ENCODE measurements at places on chromosomes 3 and 15.

GRCh38 chr15:72271221-72271620, 1.1 kb downstream of the PARP6 start:
- no peaks in the 10 kb centered on the region for H3K27me3 ChIP-seq
- DNase-seq: no peak
- H3K36me3 ChIP-seq: peaks cover 16% of the 10 kb centered on the region
- peaks cover 33% of the 10 kb centered on the region for H3K4me1 ChIP-seq

DNA sequence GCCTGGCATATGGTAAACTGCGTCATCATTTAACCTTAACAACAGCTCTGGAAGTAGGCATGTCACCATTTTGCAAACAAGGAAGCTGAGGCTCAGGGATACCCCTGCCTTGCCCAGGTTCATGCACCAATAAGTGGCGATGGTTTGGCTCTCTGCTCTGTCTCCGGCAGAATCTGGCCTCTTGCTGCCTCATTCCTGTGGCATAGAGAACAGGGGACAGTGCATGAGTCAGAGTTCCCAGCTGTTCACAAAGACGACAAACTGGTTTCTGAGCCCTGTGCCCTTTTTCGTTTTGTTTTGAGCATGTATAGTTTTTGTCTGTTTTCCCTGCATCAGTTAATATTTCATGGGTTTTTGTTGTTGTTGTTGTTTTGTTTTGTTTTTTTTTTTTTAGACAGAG, 236.8 kb downstream of the OPA1 start:
- H3K4me1 ChIP-seq: no peaks in the 10 kb centered on the region
- H3K36me3 ChIP-seq: no peaks in the 10 kb centered on the region
- no peaks in the 10 kb centered on the region for H3K27me3 ChIP-seq

GRCh38 chr15:67766968-67767367, 58.3 kb upstream of the SKOR1 start:
- H3K4me3 ChIP-seq: no peak overlapping the region
- no peaks in the 10 kb centered on the region for H3K36me3 ChIP-seq
- no peak for DNase-seq
- peaks cover 15% of the 10 kb centered on the region for H3K4me1 ChIP-seq
- H3K27ac ChIP-seq: no peak overlapping the region

DNA sequence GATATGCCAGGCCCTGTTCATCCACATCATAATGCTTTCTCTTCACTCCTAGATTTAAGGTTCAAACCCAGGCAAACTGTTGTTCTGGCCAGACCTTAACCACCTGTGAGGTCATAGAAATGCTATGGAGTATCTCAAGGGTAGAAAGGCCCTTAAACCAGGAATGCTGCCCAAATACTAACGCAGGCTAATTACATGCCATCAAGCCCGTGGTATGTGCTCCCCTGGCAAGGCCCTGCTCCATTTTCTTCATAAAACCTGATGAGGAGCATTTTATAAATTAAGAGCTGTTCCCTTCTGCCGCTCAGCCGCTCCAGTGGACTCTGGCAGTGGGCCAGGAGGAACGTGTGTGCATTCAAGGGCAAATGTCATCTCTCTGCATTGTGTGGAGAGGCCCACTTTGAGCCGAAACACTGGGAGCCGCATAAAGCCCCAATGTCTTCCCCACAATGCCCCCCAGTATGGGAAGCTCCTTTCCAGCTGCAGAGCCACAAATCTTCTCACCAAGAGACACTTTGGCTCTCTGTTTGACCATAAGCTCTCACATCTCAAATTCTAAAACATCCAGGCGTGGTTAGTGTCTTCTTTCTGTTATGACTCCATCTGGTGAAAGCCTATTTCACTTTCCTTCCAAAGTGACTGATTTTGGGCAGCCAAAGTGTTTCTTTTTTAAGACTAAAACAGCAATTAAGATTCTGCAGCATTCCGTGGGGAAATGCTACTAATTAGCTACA, 210.8 kb upstream of the NR2E3 start:
- no peak for DNase-seq
- H3K4me1 ChIP-seq: no peaks in the 10 kb centered on the region
- H3K27me3 ChIP-seq: no peaks in the 10 kb centered on the region
- H3K4me3 ChIP-seq: no peak overlapping the region
- H3K27ac ChIP-seq: no peak overlapping the region

- H3K36me3 ChIP-seq: no peaks in the 10 kb centered on the region
- H3K4me1 ChIP-seq: no peaks in the 10 kb centered on the region
- no peak overlapping the region for H3K27ac ChIP-seq
- DNase-seq: no peak
Measured at GRCh38 chr3:94433811-94434210, 370.9 kb downstream of the NSUN3 start.

DNA sequence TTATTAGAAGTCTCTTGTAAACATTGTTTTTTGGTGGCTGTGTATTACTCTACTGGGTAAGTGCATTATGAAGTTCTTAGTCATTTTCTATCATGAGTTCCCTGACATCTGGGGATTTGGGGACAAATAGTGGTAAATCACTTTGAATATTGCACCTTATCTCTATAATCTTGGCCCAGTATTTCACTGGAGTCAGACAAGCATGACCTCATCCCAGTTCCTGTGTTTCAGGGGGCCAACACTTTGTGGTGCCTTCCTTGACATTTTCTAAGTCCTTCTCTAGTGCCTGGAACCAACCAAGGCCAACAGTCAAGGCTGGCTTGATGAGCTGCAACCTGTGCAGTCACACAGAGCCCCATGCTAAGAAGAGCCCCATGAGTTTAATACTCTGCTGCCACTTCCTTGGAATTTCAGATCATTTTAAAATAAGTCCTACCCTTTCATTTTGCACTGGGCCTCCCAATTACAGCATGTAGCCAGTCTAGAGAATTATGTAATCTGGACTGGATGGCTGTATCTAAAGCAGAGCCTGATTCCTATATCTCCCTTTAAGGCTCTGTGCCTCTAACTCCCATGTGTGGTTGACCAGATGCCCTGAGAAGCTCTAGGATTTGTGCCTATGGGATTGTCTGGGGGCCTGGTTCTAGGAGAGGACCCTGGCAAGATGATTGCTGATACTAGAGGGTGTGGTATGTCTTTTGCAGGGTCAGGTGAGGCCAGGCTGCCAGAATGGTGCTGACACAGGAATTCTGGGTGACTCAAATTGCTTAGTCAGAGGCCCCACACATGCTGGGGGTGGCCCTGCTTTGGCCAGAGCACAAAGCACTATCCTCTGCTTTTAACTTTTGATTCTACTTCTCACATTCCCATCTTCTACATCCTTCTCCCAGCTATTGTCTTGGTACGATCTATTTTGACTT, 319.6 kb upstream of the TBC1D5 start:
- no peaks in the 10 kb centered on the region for H3K36me3 ChIP-seq
- H3K27me3 ChIP-seq: no peaks in the 10 kb centered on the region
- no peak overlapping the region for H3K27ac ChIP-seq
- no peaks in the 10 kb centered on the region for H3K4me1 ChIP-seq
- no peak overlapping the region for H3K4me3 ChIP-seq
- no peak for DNase-seq

- H3K27ac ChIP-seq: no peak overlapping the region
- H3K4me3 ChIP-seq: no peak overlapping the region
- H3K4me1 ChIP-seq: no peaks in the 10 kb centered on the region
- DNase-seq: no peak
- H3K27me3 ChIP-seq: no peaks in the 10 kb centered on the region
Measured at GRCh38 chr3:33940149-33940548, 141.7 kb downstream of the PDCD6IP start.

GRCh38 chr3:106829206-106829605, 548.0 kb upstream of the CCDC54 start:
- no peak overlapping the region for H3K4me3 ChIP-seq
- DNase-seq: no peak
- H3K4me1 ChIP-seq: no peaks in the 10 kb centered on the region
- no peaks in the 10 kb centered on the region for H3K36me3 ChIP-seq
- H3K27ac ChIP-seq: no peak overlapping the region

GRCh38 chr3:60542995-60543394, 708.3 kb downstream of the FHIT start:
- DNase-seq: no peak
- no peak overlapping the region for H3K4me3 ChIP-seq
- no peaks in the 10 kb centered on the region for H3K4me1 ChIP-seq
- no peaks in the 10 kb centered on the region for H3K36me3 ChIP-seq

- no peak for DNase-seq
- H3K27ac ChIP-seq: no peak overlapping the region
Measured at GRCh38 chr3:70064194-70064779, 64.8 kb downstream of the SAMMSON start.

- H3K4me1 ChIP-seq: no peaks in the 10 kb centered on the region
- no peak overlapping the region for H3K27ac ChIP-seq
- no peak overlapping the region for H3K4me3 ChIP-seq
- no peak for DNase-seq
- no peaks in the 10 kb centered on the region for H3K27me3 ChIP-seq
- no peaks in the 10 kb centered on the region for H3K36me3 ChIP-seq
Measured at GRCh38 chr3:89049119-89049518, 58.3 kb upstream of the EPHA3 start.

DNA sequence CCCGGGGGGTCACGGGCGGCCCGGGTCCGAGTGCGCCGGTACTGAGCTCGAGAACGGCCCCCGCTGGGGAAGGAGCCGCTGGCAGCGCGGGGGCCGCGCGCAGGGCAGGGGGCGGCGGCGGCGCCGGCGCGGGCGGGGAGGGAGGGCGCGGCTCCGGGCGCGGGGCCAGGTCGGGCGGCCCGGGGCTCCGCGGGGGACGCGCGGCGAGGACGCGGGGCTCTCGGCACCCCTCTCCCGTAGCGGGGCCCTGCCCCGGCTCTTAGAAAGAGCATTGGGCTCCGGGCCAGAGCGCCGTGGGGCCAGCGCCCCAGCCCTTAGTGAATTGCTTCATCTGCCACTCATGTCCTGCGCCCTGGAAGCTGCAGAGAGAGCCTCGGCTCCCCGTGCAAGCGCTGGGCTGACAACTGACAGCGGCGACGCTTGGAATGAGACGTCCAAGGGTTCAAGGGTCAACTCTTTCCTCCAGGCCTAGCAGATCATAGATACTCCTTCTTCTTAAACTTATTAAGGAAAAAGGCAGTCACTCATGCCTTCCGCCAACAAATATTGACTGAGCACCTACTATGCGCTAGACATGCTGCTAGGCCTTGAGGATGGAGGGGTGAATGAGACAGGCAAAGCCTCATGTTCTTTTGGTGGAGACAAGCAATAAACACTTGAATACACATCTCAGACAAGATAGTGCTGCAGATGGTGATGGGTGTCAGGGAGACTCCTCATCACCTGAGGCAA, 140.8 kb downstream of the SMAD6 start:
- no peaks in the 10 kb centered on the region for H3K4me1 ChIP-seq
- H3K27me3 ChIP-seq: peaks cover 5% of the 10 kb centered on the region
- H3K27ac ChIP-seq: no peak overlapping the region
- no peaks in the 10 kb centered on the region for H3K36me3 ChIP-seq
- DNase-seq: no peak

DNA sequence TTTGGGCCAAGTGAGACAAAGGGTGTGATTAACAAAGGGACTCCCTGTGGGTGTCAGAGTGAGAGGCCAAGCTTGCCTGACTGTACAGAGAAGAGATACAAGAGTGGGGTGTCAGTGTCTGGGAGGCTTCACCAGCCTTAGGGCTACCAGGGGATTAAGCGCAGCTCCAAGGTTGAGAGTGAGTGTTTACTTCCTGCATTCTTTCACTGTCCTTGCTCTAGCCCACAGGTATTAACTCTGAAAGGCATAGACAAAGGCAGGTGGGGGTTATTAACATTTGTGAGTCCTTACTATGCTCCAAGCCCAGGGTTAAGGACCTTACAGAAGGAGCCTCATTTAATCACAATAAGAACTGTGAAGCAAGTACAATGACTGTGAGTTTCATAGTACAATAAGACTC, 107.6 kb downstream of the IL20RB start:
- H3K4me1 ChIP-seq: no peaks in the 10 kb centered on the region
- H3K27me3 ChIP-seq: no peaks in the 10 kb centered on the region
- H3K4me3 ChIP-seq: no peak overlapping the region
- no peaks in the 10 kb centered on the region for H3K36me3 ChIP-seq

- H3K27ac ChIP-seq: no peak overlapping the region
- no peaks in the 10 kb centered on the region for H3K4me1 ChIP-seq
- H3K4me3 ChIP-seq: no peak overlapping the region
- H3K27me3 ChIP-seq: no peaks in the 10 kb centered on the region
- H3K36me3 ChIP-seq: no peaks in the 10 kb centered on the region
Measured at GRCh38 chr3:133851266-133851906, 44.3 kb downstream of the RAB6B start.

DNA sequence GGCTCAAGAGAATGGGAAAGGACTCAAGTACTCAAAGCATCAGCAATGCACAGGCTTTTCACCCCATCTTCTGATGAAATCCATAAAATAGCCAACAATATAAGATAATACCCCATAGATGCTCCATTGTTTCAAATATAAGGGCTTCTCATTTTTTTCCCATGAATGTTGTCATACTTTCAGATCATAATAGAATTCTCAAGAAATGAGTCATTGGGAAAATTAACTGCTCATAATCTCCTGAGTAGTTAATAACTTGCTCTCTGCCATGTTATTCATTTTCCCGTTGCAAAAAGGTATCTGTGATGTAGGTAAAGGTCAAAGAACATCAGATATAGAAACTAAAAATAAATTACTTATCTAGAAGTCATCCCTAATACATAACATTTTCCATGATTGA, 121.9 kb downstream of the NSUN3 start:
- H3K27ac ChIP-seq: no peak overlapping the region
- H3K27me3 ChIP-seq: no peaks in the 10 kb centered on the region
- H3K36me3 ChIP-seq: no peaks in the 10 kb centered on the region
- H3K4me1 ChIP-seq: no peaks in the 10 kb centered on the region
- DNase-seq: no peak

GRCh38 chr3:177026505-177027277, 170.6 kb downstream of the TBL1XR1 start:
- no peak for DNase-seq
- H3K27me3 ChIP-seq: no peaks in the 10 kb centered on the region
- H3K4me3 ChIP-seq: no peak overlapping the region
- H3K36me3 ChIP-seq: peaks cover 6% of the 10 kb centered on the region
- H3K4me1 ChIP-seq: no peaks in the 10 kb centered on the region
- H3K27ac ChIP-seq: peak overlapping the region; percentile 29

- no peak for DNase-seq
- no peaks in the 10 kb centered on the region for H3K27me3 ChIP-seq
- H3K4me1 ChIP-seq: no peaks in the 10 kb centered on the region
- no peak overlapping the region for H3K4me3 ChIP-seq
Measured at GRCh38 chr3:5035113-5035512, 55.9 kb downstream of the BHLHE40 start.

GRCh38 chr3:84980011-84980410, 21.2 kb downstream of the CADM2 start:
- H3K27ac ChIP-seq: no peak overlapping the region
- no peaks in the 10 kb centered on the region for H3K27me3 ChIP-seq
- H3K36me3 ChIP-seq: no peaks in the 10 kb centered on the region
- no peak overlapping the region for H3K4me3 ChIP-seq
- no peak for DNase-seq
- H3K4me1 ChIP-seq: no peaks in the 10 kb centered on the region

DNA sequence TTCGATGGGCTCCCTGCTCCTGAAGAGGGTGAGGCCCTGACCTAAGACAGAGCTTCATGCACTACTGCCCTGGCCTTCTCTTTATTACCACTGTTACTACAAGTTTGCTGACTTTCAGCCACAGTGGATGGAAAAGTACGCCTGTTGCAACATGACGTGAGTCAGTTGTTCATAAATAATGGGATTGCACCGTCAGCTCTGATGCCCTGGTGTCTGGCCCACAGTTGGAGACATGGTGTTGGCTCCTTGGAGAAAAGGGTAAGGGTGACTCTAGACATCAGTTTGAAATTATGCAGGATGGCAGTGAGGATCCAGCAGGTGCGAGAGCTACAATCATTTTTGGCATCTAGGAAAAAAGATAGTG, 5.5 kb downstream of the PAQR5 start:
- no peak for DNase-seq
- H3K36me3 ChIP-seq: no peaks in the 10 kb centered on the region

GRCh38 chr3:71092665-71093064, 490.9 kb downstream of the FOXP1 start:
- H3K36me3 ChIP-seq: no peaks in the 10 kb centered on the region
- no peaks in the 10 kb centered on the region for H3K27me3 ChIP-seq
- H3K27ac ChIP-seq: no peak overlapping the region
- no peak for DNase-seq
- peaks cover 46% of the 10 kb centered on the region for H3K4me1 ChIP-seq
- H3K4me3 ChIP-seq: no peak overlapping the region

Data from CD8-positive, alpha-beta memory T cell (primary cell).